ENCODE measurements at places on chromosomes 5 and 9. TPM values are rescaled to one million over a fixed set of nuclear protein-coding genes. Genes with fewer than 3 reads are reported as not detected.

PCDHA7 gene
- total RNA-seq = 0.07 TPM

EEIG1 gene
- total RNA-seq = 32.2 TPM

C6 gene
- not detected for total RNA-seq

ZNF618 gene
- total RNA-seq = 12.5 TPM

CARD6 gene
- 2.3 TPM for total RNA-seq

KCNMB1 gene
- not detected for total RNA-seq

ZNF367 gene
- 7.2 TPM for total RNA-seq

GARIN3 gene
- total RNA-seq = not detected

FOXD4L6 gene
- total RNA-seq = not detected

SV2C gene
- total RNA-seq = not detected

IGFBPL1 gene
- 2.5 TPM for total RNA-seq

PIP5KL1 gene
- total RNA-seq = 1.6 TPM

GDA gene
- total RNA-seq = 1.0 TPM

PHF24 gene
- total RNA-seq = 0.19 TPM

FCHSD1 gene
- 7.8 TPM for total RNA-seq

DMRT3 gene
- total RNA-seq = not detected

ADAMTS16 gene
- 1.4 TPM for total RNA-seq

CCDC183 gene
- total RNA-seq = 0.21 TPM

ADAMTSL2 gene
- total RNA-seq = not detected

IL3 gene
- total RNA-seq = not detected

MCCC2 gene
- total RNA-seq = 42.6 TPM

MARCHF3 gene
- total RNA-seq = 1.3 TPM

SARDH gene
- total RNA-seq = 0.12 TPM

PCDHA12 gene
- total RNA-seq = 2.8 TPM

GFPT2 gene
- 62.3 TPM for total RNA-seq

IL13 gene
- total RNA-seq = not detected

GPR151 gene
- not detected for total RNA-seq

ARAP3 gene
- 4.9 TPM for total RNA-seq

ADGRD2 gene
- not detected for total RNA-seq

TRIP13 gene
- total RNA-seq = 74.5 TPM

SPATA9 gene
- total RNA-seq = not detected

RASGEF1C gene
- total RNA-seq = 0.23 TPM

SGCD gene
- 4.1 TPM for total RNA-seq

PCDHGA8 gene
- not detected for total RNA-seq

LMBRD2 gene
- 1.5 TPM for total RNA-seq

DIPK1B gene
- 6.2 TPM for total RNA-seq

MIGA2 gene
- 13.9 TPM for total RNA-seq

SCAMP1 gene
- 19.1 TPM for total RNA-seq

MLANA gene
- not detected for total RNA-seq

CCDC171 gene
- 0.33 TPM for total RNA-seq

TEX48 gene
- total RNA-seq = not detected

GDNF gene
- 0.05 TPM for total RNA-seq

ZDHHC11 gene
- 22.3 TPM for total RNA-seq

GHR gene
- total RNA-seq = 0.06 TPM

SLC27A6 gene
- total RNA-seq = not detected

ZBTB34 gene
- total RNA-seq = 3.9 TPM

TMEM171 gene
- 4.6 TPM for total RNA-seq

SCGB3A2 gene
- total RNA-seq = not detected

Data from A549 treated with dexamethasone at 1 μM for 4 hours (cell line).